ENCODE measurements at places on chromosomes 3 and 15.

- DNase-seq, result no peak
Measured at GRCh38 chr15:96893159-96893906, 562.8 kb downstream of the NR2F2 start.

GRCh38 chr3:193452338-193452737 lies 73.8 kb upstream of the ATP13A5 start:
- no peak for DNase-seq

DNA sequence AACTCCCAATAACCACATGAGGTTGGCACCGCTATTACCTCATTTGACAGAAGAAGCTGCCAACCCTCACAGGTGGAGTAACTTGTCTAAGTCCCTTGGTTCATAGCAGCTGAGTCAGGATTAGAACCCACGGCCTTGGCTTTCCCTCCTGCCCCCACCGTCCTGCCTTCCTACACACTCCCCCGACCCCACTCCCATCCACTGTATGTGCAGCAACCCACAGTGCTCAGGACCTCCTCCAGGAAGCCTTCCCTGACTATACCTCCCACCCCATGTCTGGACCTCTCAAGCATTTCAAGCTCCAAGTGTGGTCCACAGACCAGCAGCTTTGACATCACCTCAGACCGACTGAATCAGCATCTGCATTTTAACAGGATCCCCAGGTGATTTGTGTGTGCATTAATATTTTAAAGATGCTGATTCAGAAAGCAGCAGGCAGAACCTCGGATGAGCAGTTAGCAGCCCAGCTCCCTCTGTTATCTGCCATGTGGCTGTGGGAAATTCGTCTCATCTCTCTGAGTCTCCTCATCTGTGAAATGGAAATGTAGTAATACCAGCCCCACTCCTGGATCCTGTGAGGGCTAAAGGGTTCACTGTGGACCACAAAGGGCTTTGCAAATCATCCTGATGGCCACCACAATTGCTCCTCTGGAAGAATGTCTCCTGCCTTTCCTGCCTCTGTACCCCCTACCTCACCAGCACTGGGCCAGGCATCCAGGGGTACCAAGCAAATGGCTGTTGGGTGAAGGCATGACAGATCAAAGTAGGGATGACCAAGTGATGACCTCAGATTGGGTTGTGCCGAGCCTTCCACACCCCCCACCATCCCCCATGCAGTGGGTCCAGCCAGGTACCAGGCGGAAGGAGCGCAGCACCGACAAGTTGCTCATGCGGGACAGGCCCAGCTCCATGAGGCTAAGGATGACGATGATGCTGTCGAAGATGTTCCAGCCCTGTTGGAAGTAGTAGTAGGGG lies 62.7 kb downstream of the SCN5A start:
- DNase-seq, result no peak

DNA sequence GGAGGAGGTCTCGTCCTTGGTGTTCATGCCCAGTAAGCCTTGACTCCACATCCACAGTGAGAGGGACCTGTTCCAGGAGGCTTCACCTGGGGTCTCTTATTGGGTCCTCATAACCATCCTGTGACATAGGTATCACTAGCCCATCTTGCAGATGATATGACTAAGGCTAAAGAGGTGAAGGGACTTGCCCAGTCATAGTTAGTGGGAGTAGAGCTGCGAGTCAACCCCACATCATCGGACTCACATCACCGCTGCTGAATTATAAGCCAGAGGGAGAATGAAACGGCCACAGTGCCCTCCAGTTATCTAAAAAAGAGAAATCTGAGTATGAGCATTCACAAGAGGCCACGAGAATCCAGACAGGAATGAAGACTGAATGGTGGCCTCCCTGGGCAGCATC lies 66.0 kb downstream of the MESD start:
- no peak for DNase-seq

DNA sequence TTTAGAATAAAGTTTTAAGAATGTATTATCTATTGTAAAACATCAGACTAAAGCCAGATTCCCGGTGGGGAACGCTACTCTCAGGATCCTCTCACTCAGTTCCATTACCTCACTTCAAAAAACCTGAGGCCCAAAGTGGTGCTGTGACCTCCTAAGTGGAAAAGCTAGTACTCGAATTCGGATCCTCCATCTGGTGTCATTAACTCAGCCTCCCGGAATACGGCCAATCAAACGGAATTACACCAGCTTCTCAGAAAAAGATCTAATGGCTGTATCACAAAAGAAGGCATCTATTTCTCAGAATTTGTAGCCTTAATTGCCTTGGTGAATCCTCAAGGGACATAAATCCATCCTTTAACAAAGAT lies 627 bp downstream of the ACAD11 start:
- no peak for DNase-seq

DNA sequence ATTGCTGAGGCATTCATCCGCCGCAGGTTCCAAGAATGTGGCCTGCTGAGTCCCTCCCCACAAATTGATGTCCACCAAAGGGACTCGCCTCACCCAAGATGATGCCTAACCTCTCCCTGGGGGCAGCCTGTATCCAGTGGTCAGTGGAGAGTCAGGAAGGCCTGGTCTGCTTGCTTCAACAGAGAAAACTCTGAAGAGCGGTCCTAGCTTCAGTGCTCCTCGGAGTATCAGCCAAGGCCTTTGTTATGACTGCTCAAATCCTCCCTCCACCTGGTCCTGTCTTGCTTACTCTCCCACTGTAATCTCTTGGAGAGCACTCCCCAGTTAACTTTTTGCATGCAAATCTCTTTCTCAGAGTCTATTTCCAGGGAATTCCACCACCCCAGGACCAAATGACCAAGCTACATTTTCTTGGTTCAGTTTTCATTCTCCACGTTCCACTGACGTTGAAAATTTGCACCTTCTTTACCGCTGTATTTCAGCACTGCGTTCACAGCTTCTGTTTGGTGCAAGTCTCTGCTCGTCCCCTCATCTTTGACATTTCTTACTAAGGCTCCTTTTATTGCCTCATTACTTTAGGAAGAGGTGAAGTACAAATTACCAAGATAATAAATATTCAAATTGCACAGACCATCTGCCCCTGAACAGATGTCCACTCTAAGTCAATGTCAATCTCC lies 22.3 kb downstream of the CMTM7 start:
- no peak for DNase-seq

DNA sequence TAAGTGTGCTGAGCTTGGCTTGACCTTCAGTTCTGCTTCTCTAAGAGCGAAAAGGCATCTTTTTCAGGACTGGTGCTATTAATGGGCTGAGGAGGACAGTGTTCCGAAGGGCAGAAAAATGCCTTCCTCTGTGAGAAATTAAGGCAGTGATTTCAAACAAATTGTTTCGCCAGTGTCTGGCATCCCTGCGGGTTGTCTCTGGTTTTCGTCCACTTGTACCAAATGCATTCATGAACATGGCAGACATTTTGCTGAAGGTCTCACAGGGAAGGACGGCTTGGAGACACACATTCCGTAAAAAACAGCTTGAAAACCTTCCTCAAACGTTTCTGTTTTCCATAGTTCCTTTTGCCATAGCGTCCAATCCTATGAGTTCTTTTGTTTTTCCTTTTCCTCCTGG lies 57.1 kb downstream of the CEMIP start:
- no peak for DNase-seq

DNA sequence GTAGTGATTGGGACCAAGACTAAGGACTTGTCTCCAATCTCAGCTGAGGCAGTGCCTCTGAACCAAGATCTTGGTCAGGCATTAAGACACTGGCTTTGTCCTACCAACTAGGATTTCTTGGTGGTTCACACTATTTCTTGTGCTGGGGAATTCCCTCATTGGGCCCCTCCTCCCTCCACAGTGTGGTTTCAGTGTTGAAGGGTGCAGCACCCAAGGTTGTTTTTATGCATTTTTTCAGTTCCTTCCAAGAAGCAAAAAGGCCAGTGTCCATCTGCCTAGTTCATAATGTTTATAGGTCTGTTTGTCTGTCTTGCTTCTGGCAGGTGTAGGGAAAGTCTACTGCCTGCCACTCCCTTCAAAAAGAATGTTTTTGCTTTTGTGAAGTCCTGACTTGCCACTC lies 10.6 kb upstream of the ITPKA start:
- DNase-seq, result no peak

DNA sequence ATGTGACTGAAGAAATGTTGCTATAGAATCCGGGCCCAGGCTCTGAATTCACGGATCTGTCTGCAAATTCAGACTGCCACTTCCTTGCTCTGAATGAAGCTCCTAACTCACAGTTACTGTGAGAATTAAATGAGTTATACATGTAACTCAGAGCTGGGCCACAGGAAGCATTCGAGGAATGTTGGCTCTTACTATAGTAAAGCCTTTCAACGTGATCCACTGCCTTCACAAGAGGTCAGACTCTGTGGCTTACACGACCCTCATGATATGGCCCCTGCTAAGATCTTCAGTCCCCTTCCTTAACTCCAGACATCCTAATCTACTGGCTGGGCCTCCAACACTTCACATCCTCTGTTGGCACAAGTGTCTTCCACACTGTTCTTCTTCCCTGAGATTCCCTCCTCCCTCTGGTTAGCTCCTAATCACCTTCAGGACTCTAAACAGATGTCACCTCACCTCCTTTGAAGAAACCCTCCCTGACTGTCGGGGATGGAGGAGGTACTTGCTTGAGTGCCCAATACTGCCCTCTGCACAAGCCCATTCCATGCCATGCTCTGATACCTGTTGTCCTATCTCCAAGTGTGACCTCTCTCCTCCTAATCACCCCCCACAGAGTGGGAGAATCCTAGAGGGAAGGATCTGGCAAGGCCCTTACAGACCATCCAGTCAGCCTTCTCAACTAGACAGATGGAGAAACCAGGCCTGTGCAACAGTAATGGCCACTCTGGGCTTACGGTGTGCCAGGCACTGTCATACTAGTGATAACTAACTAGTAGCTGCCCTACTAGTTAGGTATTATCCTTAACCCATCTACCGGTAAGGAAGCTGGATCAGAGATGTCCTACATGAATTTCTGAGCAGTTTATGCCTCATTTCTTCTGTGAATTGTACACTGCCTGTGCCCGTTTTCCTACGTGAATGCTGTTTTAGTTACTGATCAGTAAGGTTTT lies 1.3 kb downstream of the ACTR8 start:
- DNase-seq, result no peak

DNA sequence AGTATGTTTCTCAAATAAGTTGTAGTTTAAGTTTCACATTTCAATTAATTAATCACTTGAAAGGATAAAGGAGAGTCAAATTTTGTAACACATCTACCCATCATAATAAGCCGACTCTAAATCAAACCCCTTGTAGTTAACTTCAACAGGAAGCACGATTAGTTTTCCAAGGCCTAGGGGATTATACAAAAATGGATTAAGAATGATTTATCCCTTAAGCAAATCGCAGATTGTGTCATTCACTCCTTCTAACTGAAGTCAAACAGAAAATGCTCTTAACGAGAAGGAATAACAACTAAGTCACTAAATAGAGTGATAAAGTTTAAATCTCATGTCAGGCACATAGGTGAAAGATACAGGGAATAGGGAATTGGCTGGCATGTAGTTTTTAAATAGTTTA lies 792.8 kb downstream of the ZPLD1 start:
- no peak for DNase-seq

DNA sequence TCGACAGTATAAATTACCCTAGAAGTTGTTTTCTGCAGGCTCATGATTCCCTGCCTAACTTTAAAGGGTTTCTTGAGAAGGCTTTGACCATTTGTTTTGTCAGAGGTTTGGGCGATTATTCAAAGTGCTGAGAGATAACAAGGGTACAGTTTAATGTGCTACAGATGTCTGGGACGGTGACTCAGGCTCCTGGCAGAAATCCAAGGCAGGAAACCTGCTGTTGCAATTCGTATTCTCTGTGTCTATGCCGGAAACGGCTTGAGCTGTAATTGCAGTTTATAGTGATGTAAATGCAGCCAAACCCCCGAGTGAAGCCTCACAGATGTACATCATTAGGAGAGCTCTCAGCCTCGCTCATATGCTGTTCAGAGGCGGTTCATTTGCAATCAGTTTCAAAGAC lies 65.6 kb downstream of the SYNPR start:
- DNase-seq, result no peak

DNA sequence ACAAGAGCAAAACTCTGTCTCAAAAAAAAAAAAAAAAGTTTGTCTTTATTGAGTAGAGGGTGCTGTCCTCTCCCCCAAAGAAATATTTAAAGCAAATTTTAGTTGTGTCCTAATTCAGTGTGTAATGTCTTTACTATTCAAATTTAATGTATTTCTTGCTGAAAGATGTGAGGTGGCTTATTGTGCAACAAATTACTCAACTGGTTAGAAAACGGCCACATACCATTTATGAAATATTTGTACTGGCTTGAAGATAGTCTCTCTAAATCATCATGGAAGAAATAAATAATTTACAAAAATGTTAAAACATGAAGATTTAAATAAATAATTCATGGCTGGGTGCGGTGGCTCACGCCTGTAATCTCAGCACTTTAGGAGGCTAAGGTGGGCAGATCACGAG lies 63.0 kb downstream of the SLTM start:
- no peak for DNase-seq

DNA sequence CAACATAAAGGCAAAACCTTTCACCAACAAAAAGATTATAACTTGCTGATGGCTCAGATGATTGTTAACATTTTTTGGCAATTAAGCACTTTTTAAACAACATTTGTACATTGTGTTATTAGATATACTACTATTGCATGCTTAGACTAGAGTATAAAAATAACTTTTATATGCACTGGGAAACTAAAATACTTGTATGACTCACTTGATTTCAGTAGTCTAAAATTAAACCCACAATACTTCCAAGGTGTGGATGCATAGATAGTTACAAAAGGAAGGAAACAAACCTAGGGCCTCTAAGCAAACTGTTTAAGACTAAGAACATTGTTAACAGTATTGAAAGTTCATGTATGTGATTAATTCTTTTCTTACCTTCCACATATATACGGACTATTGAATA lies 1521.5 kb downstream of the OTOL1 start:
- DNase-seq, result no peak

DNA sequence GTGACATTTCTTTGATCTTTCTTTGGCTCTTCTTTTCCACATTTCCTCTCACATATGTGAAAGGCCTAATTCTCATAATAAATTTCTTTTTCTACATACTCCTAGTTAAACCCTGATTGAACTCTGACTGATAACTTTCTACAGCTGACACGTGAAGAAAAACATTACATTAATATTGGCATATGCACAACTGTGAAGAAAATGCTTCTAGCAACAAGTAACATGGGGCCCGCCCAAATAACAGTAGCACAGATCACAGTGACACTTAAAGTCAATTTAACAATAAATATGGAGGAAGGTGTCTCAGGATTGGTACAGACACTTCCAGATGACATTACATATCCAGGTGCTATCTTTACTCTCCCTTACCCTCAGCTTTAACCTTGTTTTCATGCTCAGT lies 317.6 kb upstream of the ZNF385D start:
- no peak for DNase-seq

Data from stimulated activated CD8-positive, alpha-beta memory T cell treated with anti-CD3 and anti-CD28 coated beads, Interleukin-2, amount 100 ng/mL, for 48 hours (primary cell).